ENCODE measurements at places on chromosomes 13 and 19.

DNA sequence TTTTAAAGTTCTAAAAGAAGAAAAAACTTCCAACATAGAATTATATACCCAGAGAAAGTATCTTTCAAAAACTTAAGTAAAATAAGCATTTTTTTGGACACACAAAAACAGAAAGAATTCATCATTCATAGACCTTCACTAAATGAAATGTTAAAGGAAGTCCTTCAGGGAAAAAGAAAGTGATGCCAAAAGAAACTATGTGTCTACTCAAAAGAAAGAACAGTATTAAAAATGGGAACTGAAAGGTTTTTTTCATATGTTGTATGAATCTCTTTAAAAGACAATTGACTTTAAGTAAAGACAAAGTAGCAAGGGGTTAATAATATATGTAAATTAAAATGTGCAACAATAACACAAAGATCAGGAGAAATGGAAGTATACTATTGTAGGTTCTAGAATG is 96.5 kb downstream of the DHRS12 start:
- no peak for DNase-seq

DNA sequence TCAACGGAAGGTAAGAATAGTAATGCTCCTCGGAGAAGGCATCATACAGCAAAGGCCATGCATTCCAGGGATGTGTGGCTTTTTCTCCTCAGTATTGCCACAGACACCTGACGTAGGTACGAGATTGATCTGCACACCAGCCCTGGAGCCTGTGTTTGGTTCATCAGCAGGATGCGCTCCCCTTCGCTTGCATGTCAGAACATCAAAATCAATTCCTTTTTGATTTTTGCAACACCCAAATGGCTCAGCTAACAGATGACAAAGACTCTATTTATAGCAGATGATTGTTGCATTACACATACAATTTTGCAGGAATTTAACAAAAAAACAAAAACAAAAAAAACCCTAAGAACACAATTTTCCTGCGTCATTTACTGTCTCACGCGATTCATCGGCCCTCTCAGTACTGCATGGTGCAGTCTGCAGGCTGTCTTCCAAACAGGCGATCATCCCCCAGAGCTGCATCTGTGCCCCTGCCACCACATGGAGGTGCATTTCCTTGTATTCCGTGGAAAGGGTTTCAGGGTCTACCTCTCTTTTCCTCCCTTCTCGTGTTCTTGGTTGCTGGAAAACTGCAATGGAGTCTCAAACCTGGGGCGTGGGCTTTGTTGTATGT is 207.3 kb downstream of the TEX29 start:
- DNase-seq: no peak

DNA sequence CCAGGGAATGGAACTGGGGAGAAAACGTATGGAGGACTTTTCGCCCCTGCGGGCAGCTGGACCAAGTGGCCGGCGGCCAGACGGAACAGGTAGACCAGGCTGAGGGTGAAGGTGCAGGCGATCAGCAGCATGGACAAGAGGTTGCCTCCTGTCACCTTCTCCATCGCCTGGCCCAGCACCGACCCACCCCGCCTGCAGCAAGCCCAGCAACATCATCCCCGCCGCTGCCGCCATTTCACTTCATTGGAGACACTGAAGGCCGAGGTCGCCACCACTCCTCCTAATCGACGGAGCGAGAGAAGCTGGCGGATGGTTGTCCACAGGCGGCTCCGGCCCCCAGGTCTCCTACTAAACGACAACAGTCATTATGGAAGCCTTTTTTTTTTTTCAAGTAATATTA is 5.0 kb upstream of the SLC46A3 start:
- no peak for DNase-seq

- no peak for DNase-seq
These were observed 43.5 kb upstream of the SHISA2 start for GRCh38 chr13:26095338-26095737.

- DNase-seq: peak; percentile 78
These were observed 31.6 kb downstream of the SYT3 start for GRCh38 chr19:50607874-50608785.

GRCh38 chr13:98858191-98858590 is 105.7 kb upstream of the SLC15A1 start:
- no peak for DNase-seq

DNA sequence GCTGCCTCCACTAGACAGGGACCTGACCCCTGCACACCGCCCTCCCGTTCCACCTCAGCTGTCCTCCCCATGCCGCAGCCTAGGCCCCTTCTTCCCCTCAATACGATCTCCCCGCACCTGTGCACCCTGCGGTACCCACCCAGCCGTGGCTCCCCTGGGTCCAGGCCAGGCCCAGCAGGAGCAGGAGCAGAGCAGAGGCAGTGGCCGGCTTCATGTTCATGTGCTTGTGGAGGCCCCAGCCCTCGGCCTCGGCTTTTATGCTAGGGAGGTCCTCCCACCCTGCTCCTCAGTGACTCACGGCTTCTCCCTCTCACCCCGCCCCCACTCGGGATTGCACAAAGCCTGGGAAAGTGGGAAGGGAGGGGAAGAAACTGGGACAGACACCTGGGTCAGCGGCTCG is 11.4 kb upstream of the KRTDAP start:
- no peak for DNase-seq

GRCh38 chr13:21010621-21011020 is 50.8 kb downstream of the LATS2 start:
- no peak for DNase-seq

GRCh38 chr19:47377801-47378200 is 28.7 kb downstream of the DHX34 start:
- no peak for DNase-seq

DNA sequence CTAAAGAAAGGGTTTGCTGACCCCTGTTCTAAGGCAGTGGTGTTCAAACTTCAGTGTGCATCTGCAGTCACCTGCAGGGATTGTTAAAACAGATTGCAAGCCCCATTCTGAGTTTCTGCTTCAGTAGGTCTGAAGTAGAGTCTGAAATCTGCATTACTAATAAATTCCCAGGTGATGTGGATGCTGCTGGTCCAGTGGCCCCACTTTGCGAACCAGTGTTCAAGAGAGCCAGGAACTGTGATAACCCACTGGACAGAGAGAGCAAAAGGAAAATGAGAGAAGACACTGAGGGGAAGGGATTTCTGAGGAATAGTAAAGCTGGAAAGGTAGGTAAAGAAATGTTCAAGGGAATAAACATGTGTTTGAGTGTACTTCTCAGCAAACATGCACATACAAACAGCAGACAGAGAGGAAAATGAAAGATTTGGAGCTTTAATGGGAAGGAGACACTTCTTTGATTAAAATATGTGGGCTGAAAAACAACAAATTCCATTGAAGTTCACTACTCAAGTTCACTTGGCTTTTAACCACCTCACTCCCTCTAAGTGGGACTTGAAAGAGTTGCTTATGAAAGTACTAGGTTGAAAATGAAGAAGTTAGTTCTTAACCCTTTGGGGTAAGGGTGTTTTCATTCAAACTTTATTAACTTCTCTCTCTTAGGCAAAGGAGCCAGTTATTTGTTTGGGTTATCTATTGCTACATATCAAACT is 26.4 kb upstream of the FAM216B start:
- no peak for DNase-seq

GRCh38 chr19:7000333-7000732 is 20.9 kb downstream of the MBD3L2B start:
- no peak for DNase-seq

DNA sequence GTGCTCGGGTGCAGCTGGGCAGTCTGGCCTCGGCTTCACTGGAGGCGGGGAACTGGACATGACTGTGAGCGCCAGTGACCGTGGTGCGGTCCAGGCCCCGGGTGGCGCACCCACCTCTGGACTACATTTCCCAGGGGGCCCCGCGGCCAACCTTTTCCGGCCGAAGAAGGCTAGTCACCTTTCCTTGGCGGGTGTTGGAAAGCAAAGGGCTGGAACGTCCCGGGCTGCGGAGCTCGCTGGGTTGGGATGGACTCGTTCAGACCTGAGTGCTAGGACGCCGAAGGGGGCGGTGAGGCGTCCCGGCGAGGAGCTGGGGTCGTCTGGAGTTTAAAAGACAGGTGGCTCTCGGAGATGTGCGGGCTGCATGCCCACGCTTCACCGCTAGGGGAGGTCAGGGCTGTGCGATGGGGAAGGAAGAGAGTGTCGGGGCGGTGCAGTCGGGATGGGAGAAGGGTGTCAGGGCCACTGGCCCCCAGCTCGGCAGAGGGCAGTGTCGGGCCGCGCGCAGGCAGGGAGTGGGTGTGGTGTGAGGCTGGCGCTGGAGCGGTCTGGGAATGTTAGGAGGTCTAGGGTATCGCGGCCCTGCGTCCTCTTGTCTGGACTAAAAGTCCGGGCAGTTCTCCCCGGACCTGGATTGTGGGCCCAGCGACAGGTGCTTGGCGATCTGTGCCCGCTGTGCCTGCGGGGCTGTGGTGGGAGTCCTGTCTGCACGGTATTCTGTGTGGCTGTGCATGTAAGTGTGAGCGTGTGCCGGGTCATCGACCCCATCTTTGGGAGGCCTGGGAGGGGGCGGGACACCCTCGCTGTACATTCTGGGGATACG is 57.1 kb downstream of the ZNF568 start:
- DNase-seq: peak; percentile 72

- no peak for DNase-seq
These were observed 65.8 kb downstream of the MRPL57 start for GRCh38 chr13:21242236-21242635.

DNA sequence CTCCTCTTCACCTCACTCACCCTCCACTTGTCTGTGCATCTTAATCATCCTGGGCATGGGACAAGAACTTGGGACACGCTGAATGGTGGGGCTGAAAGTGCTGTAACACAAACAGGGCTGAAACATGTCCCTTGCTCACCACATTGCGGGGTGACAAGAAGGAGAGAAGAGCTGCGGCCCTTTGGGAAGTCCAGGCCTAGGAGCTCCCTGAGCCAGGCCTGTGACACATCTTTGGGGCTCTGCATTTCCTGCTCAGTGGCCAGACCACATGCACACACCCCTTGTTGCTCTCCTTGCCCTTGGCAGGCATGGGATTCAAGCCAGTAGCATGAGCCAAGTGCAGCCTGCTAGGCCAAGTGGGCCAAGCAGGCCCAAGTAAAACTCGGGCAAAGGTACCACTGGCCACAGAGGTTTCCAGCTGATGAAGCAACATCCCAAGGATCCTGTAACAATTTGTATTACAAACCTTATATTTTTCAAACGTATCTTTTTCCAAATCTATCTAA is 1384.3 kb upstream of the PCDH20 start:
- no peak for DNase-seq

- DNase-seq: no peak
These were observed 1.3 kb upstream of the SNAPC2 start for GRCh38 chr19:7918615-7919421.

GRCh38 chr13:23510979-23511735 is 59.1 kb upstream of the TNFRSF19 start:
- no peak for DNase-seq

- no peak for DNase-seq
These were observed 1362.1 kb upstream of the ATXN8OS start for GRCh38 chr13:68745502-68745901.

- DNase-seq: no peak
These were observed 256.1 kb downstream of the FOXO1 start for GRCh38 chr13:40410315-40410714.

DNA sequence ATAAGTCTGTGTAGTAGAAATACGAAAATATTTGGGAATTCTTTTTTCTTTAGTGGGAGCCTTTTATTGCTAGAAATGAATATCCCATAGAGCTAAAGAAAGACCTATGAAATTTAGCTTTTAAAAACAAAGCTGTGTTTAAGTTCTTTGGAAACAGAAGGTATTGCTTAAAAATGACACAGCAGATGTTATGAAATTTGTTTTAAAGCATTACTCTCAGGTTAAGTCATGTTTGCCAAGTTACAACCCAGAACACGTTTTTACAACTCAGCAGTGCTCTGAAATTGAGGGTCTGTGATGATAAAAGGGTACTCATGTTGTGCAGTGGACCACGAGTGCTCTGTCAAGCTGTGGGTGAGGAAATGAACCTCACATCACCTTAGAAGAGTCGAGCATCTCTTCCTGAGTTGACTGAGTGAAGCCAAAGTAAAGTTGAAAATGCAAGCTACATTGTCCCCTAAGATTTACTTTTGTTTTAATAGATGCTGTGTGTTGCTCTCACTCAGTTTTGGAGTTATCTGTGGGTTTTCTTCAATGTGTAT is 161.1 kb downstream of the SHISA2 start:
- DNase-seq: no peak

DNA sequence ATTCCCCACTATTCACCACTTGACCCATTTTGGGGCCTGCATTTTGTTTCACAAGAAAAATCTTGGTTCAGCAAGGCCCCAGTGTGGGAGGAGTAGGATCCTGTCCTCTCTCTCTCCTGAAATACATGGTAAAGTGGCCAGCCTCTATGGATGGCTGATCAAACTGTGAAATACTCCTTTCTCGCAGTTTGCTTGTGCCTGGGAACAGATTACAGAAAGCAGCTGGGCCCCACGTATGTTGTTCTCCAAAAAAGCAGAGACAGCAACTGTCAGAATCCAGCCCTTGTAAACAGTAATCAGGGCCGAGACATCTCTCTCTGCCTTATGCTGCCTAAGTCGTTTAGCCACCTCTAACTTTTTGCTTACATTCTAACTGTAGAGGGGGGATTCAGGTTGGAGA is 61.0 kb upstream of the RAP2A start:
- peak; percentile 12 for DNase-seq
